ENCODE measurements at places on chromosomes 7 and 10. TPM values are rescaled to one million over a fixed set of nuclear protein-coding genes. Genes with fewer than 3 reads are reported as not detected.
A peak's percentile ranks its signal among the peaks of the same experiment; 100 is the strongest.

The HABP2 gene
- not detected for total RNA-seq

The GRM3 gene
- total RNA-seq: not detected

The ABCB1 gene
- total RNA-seq: 2.4 TPM

The EIF5AL1 gene
- total RNA-seq: 0.27 TPM

DNA sequence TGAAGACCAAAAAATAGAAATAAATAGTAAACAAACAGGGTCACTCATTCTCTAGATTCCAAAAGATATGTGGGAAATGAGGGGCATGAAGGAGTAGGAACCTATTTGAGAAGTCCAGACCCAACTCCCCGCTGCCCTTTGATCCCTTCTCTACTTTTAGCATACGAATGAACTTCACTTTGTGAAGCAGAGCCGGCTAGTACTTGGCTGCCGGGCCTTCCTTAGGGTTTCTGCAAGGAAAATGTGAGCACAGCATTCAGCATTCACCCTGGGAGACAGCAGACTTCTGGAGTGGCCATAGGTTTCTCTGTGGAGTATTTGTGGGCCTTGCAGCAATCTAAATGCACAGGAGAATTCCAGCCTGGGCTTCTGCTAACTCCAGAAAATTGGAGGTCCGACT is 76.3 kb upstream of the PRKAR2B start:
- no peak for DNase-seq

DNA sequence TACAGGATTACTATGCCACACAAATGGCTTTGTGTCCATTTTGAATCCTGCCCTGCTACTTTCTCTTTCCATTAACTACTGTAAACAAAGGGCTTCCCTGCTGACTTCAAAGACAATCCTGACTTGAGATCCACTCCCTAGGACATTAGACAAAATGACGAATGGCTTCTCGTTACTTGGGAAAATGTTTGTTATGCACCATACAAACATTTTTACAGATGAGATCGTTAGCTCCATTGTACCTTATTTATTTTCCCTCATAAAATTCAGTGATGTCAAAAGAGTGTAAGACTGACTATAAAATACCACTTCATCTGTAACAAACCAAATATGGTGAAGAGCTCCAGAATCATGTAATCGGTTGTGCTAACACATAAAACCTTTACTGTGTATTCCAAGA is 121.8 kb downstream of the CD36 start:
- no peak for DNase-seq

- no peak for DNase-seq
Observed at GRCh38 chr10:86775056-86775869, 18.8 kb downstream of the BMPR1A start.

DNA sequence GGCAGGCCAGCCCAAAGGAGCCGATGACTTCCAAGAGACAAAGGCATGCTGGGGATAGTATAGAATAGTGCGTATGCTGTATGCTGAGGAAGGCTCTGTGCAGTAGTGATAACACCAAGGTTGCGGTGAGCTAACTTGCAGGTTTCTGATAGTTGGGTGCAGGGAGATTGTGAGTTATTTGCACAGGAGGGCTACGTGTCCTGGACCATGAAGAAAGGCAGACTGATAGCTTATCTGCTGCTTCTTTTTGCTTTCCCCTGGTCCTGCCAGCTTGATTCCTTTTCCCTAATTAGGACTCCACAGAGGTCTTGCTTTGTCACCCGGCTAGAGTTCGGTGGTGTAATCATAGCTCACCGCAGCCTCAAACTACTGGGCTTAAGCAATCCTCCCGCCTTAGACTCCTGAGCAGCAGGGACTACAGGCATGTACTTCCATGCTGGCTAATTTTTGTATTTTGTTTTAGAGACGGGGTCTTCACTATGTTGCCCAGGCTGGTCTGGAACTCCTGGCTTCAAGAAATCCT is 43.9 kb upstream of the ARHGAP12 start:
- no peak for DNase-seq

DNA sequence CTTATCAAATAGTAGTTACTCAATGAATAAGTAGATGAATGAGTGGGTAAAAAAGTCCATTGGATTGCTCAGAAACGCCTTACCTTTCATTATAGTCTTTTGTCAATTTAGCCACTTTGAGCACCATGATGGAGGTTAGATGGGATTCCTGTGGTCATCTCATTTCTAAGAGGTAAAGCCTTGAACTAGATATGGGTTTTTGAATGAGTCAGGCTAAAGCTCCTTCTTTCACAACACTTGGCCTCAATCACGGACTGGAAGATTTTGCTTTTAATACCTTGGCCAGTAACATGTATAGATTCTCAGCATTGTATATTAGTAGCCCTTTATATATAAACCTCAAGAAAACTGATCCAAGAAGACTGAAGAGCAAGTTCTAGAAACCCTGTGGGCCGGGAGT is 99.7 kb upstream of the CCDC6 start:
- DNase-seq: no peak

DNA sequence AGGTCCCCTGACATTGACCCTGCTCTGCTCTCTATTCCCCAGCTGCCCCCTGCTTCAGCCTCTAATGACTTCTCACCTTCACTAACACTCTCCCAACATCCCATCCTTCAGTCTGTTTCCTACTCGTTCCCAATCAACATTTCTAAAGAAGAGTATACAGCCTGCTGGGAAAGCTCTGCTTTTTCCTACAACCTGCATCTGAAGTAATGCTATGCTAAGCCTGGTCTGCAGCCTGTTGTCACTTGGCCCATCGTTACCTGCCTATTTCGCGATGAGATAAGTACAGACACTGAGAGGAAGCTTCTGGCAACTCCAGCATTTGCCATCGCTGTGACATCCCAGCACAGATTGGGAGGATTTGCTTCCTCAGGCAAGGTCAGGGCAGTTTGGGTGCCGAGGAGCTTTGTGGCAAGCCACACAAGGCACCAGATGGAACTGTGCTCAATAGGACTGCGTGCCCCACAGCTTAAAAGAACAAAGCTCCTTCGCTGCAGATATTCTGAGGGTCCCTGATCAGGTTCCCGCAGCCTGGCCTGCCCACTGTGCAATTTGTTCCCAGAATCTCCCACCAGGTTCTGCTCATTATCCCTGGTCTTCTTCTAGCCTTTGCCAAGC is 51.4 kb downstream of the PKD1L1 start:
- DNase-seq: no peak

DNA sequence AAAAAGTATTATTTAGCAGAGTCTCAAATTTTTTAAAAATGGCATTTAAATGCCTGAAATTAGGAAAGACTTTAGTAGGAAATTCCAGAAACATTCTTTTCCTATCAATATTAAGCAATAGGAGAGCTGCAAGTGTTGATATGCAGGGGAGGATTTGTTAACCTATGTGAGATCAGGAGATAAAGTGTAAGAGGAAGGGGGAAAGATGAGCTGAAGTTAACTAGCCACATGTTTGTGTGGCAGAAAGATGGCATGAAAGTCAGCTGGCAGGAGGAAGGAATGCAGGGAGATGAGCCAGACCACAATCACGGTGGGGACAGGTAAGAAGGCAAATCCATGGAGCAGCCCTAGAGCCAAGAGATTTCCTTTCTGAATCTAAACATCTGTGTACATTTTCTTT is 303.6 kb downstream of the MAGI2 start:
- no peak for DNase-seq

DNA sequence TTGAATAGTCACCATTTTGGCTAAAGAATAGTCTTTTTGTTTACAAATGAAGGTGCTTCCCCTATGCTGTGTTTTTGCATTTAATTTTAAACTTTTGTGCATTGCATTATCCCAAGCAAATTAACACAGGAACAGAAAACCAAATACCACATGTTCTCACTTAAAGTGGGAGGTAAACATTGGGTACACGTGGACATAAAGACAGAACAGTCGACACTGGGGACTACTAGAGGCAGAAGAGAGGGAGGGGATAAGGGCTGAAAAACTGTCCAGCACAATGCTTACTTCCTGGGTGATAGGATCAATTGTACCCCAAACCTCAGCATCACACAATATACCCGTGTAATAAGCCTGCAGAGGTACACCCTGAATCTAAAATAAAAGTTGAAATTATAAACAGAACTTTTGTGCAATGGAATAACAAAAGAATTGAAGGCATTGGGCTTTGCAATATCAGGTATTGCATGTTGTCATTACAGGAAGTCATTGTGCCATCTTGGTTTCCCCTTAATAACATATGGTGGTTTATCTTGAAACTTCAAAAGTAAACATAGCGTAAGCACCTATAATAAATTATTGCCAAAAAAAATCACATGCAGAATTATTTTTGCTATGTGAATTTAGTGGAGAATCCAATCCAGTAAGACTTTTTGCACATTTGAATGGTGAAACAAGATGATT is 16.1 kb downstream of the ADD3 start:
- no peak for DNase-seq

DNA sequence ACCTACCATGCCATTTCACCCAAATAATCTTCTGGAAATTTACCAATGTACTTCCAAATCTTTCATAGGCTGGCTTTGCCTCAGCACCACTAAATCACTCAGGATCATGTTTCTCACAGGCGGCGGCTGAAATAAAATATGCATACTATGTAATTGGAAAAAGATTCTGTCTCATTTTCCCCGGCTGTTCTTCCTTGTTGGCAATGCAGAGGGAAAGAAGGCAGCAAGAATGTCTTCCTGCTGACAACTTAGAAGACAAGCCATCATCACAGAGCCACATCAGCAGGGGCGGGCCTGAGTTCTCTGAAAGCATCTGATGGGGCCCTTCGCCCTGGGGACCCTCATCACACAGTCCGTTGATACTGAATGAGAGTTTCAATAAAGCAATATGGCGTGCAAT is 39.2 kb upstream of the COL1A2 start:
- no peak for DNase-seq

- no peak for DNase-seq
Observed at GRCh38 chr7:13028825-13029099, 341.3 kb downstream of the ARL4A start.

DNA sequence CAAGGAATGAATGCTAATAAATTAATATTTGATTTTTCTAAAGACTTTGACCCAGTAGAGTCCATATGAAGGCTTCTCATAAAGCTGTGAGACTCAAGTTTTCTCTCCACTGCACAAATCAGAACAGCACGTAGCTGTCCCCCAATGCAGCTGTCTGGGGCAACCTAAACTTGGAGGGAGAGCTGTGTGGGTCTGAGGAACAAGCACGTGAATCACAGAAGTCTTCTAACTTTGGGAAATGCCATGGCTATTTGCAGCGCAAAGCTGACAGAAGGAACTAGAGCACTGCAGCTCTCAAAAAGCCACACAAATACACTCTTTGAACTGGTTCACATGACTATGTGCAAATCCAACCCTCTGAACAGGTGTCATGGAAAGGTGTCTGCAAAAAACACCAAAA is 47.9 kb downstream of the COL1A2 start:
- no peak for DNase-seq

DNA sequence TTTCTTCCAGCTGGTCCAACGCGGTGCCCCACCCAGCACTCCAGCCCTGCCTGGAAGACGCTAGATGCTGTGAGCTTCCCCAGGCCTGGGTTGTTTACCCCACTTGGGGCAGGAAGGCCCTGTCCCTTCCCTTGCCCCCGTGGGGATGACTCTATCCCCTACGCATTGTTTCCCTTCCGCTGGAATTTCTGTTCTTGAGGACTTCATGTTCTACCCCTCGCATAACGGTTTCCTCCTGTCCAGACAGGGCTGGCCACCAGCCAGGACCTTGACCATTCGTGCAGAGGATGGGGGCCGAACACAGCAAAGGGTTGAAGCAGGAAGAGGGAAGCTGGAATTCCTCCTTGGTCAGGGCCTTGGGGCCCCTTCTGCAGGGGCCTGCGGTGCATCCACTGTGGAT is 14.7 kb upstream of the SERPINE1 start:
- DNase-seq: peak; percentile 53

DNA sequence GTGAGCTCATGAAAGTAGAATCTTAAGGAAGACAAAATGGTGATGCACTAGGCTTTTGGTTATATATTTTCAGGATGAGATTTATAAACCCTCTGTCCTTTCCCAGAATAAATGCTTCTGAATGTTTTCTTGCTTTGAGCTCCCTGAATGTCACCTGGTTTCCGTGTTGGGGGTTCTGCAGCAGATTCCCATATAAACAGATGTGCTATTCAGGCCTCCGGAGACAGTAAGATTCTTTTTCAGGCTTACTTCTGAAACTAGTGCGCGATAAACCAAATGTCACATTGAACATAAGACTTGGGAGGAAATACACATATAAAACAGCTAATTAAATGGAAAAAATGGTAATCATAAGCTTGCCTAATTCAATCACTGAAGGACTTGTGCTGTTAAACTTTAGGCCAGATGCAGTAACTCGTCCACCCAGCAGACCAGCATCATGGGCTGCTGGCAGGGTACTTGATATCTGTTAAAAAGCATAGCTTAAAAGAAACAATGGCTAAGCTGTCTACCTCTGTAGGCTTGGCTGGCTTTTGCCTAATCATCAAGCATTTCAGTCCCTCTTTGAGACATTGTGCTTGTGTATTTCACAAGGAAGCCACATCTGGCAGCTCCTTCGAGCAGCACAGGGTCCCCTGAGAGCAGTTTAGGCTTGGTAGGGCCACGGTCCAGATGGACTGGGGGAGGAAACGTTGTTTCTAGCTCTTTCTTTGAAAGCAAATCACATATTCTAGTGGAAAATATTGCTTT is 281.2 kb upstream of the KIAA1217 start:
- DNase-seq: no peak

- peak; percentile 40 for DNase-seq
Observed at GRCh38 chr7:129635300-129636029, 23.9 kb downstream of the NRF1 start.

GRCh38 chr10:62379394-62379793 is 5.2 kb downstream of the ZNF365 start:
- no peak for DNase-seq

- DNase-seq: no peak
Observed at GRCh38 chr10:11793762-11794479, 29.2 kb upstream of the PROSER2 start.

DNA sequence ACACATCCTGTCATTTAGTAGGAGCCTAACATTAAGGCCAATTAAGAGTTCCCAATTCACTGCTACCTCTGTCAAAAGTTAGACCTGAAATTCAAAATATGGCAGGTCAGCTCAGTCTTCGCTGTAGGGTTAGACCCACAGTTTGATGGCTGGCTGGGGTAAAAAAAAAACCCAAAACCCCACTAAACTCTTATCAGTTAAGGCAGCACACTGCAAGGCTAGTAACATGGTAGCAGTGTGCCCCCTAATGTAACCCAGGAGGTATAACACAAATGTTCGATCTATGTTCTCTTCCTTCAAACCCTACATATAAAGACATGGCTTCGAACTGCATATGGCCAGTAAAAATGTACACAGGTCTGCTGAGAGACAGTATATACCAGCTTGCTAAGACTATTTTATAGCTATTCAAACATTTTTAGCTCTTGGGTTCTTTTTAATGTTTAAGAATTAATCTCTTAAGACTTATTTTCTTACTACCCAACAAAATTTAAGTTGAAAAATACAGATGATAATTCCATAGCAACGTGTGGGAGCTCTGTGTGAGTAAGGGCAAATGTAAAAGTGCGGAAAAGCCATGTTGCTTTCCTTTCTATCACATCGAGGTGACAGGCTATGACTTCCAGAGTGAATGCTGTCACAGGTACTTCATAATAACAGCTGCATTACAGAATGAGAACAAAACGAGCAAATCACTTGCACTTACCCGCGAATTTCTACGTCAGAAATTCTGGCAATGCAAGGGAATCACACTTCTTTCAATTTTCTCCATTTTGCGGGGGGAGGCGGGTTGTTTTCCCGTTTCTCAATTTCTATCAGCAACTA is 168.4 kb upstream of the IMMP2L start:
- DNase-seq: no peak
